NB4 (cell line): ENCODE measurements at places on chromosomes 13 and 19.
A peak's percentile ranks its signal among the peaks of the same experiment; 100 is the strongest.

DNA sequence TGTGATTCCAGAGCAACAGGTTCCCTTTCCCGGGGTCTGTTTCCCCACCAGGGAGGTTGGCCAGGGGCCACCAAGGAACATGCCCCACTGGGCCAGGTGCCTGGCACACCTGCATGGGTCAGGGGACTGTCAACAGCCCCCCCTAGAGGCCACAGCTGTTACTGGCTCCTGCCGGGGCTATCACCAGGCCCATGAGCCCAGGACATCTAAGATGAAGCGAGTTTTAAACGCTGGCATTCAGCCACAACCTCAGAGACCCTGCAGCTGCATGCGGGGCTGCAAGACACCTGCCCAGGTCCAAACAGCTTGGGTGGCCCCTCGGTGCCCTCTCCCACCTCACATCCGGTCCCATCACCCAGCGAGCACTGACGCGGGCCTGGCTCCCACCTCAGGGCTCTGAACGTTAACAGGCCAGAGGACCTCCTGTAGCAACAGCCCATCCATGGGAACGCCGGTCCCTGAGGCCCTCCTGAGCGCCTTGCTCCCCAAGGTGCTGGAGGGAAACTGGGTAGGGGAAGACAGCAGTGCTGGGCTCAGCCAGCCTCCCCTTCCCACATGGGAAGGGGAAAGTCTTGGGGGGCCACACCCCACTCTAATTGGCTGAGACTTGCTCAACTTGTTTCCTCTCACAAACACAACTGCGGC is 12.0 kb downstream of the KHSRP start:
- DNase-seq: peak; percentile 40

GRCh38 chr19:16327911-16328823 is 3.5 kb downstream of the KLF2 start:
- peak; percentile 99 for DNase-seq

- no peak for DNase-seq
Measured at GRCh38 chr13:73880365-73880764, 253.8 kb downstream of the KLF12 start.

DNA sequence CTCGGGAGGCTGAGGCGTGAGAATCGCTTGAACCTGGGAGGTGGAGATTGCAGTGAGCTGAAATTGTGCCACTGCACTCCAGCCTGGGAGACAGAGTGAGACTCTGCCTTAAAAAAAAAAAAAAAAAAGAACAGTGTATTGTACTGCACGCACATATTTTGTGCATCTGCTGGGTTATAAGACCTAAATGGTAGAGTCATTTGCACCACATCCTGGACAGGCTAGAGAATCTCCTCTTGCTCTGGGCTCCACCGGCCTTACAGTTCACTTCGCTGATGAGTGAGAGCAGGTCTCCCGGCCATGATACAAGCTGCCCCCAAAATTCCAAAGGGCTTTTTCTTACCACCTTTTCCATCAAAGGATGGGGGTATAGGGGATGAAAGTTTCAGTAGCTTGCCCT is 7.2 kb upstream of the SAE1 start:
- no peak for DNase-seq

GRCh38 chr19:10983026-10983425 is 22.2 kb downstream of the SMARCA4 start:
- no peak for DNase-seq

- no peak for DNase-seq
Measured at GRCh38 chr13:25207291-25207810, 35.3 kb upstream of the AMER2 start.

DNA sequence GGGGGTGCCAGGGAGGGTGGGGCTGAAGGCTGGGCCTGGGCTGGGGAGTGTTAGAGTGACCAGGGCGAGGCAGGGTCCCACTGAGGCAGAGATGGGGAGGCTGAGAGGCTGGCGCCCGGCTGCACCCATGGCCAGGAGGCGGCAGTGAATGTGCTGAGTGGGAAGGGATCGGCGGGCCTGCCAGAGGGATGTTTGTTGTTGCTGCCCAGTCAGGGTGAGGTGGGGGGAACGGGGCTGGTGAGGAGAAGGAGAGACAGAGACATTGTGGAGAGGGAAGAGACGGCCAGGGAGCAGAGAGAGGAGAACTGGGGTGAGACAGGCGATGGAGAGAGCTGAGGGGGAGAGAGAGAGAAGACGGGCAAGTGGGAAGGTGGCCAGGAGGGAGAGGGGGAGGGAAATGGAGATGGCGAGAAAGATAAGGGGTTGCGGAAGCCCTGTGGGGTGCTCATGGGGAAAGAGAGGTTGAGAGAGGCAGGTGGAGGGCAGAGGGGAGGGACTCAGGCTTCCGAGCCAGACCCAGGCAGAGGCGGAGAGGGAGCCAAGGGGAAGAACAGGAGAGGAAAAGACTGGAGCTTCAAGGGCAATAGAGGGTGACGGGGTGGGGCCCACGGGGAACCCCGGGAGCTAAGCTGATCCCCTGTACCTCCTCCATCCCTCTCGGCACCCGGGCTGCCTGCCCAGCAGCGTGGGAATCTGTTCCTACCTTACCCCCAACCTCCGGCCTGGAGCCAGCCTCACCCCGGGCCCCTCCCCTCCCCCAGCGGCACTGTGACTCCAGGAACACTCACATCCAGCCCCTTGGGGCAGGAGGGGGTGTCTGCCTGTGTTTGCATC is 690 bp upstream of the B3GNT8 start:
- DNase-seq: peak; percentile 71

DNA sequence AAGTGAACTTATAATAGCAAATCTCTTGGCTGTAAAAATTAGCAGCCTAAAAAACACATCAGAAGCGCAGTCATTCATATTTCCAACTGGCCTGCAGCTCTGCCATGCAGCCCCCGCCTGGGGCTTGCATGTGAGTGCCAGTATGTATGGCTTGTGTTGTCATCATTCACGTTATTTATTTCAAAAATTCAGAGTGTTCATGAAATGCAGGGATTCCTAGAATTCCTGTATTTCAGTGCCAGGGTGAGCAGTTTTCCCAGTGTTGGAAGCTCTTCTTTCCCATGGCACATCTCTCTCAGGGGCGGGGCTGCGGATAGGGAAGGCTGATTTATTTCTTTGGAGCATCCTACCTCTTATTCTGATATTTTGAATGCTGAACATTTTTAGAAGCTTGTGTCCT is 234.6 kb downstream of the FGF9 start:
- DNase-seq: no peak

DNA sequence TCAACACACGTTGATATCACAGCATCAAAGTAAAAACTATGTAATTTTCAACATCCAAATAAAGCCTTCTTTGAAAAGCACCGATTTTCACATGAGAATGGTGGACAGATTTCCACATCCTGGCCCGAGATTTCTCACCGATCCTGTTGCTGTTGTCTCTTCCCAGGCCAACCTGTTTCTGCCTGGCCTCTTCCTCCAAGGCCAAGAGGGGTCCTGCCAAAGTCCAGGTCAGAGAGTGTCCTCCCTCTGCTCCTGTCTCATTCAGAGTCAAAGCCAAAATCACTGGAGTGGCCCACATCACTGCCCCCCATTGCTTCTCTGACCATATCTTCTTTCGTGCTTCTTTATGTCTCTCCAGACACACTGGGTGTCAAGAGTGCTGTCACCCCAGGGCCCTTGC is 49.5 kb downstream of the CHST8 start:
- DNase-seq: no peak

GRCh38 chr19:6610934-6611852 is 20.2 kb upstream of the CD70 start:
- no peak for DNase-seq
